Activated CD8-positive, alpha-beta memory T cell treated with anti-CD3 and anti-CD28 coated beads, Interleukin-2, amount 10 ng/mL, durations not matched to agents 7 days and 5 days (primary cell): ENCODE measurements at places on chromosomes 1 and 21. TPM values are rescaled to one million over a fixed set of nuclear protein-coding genes. Genes with fewer than 3 reads are reported as not detected.
A peak's percentile ranks its signal among the peaks of the same experiment; 100 is the strongest.

Gene LPAR3
- 0.37 TPM for total RNA-seq

Gene GBP7
- total RNA-seq: 0.18 TPM

Gene PCBP3
- 2.2 TPM for total RNA-seq

Gene MYBPH
- total RNA-seq: not detected

Gene MAB21L3
- not detected for total RNA-seq

Gene HMGCS2
- total RNA-seq: not detected

Gene DDX59
- 33.6 TPM for total RNA-seq

Gene C1orf115
- 0.12 TPM for total RNA-seq

GRCh38 chr1:154427173-154428139, 22.3 kb downstream of the IL6R start:
- no peak for DNase-seq
- no peak overlapping the region for H3K4me3 ChIP-seq
- H3K27ac ChIP-seq: no peak overlapping the region
- H3K36me3 ChIP-seq: no peaks in the 10 kb centered on the region

DNA sequence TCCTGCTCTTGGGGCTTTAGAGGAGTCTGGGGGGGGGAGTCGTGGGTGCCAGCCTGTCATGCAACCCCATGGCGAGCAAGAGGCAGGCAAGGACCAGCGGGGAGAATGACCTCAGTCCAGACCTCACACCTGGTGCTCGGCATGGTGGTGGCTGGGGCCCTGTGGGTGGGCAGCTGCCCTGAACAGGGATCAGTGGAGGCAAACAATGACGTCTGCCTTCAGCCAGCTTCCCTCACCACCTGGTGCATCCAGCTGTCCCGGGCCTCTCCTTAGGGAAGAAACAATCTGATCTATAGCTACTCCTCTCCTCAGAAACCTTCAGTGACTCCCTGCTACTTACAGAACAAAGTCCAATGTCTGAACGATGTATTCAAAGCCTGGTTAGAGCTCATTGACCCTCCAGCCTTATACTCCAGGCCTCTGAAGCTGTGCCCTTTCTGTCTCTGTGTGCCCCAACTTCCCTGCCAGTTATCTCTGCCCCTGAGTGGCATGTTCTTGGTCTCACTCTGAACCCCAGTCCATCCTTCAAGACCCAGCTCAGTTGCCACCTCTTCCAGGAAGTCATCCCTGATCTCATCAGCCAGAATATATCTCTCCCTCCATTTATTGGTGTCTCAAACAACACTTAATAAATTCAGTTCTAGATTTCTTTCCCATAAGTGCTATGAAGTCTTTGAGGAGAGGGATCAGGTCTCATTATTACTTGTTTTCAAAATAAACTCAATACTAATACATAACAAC, 6.6 kb downstream of the PADI2 start:
- H3K36me3 ChIP-seq: no peaks in the 10 kb centered on the region
- H3K4me3 ChIP-seq: no peak overlapping the region
- no peak for DNase-seq
- H3K27me3 ChIP-seq: peaks cover 32% of the 10 kb centered on the region
- H3K4me1 ChIP-seq: no peaks in the 10 kb centered on the region
- H3K27ac ChIP-seq: no peak overlapping the region

DNA sequence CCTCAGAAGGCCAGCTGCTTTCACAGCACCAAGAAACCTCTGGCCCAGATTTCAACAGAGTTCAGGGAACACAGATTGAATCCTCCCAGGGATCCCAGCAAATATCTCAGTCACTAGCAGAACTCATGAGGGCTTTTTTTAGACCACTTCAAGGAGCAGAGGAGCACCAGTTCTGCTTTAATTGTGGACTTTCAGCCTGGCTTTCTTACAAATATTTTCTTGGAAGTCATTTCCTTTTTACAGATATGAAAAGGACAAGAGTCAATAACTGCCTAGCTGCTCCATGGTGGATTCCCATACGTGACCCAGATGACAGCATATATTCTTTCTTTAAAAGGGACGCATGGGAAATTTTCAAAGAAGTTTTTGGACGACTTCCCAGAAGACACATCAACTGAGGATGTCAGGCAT, 6.4 kb upstream of the LRRC8B start:
- H3K4me1 ChIP-seq: peaks cover 13% of the 10 kb centered on the region
- H3K27me3 ChIP-seq: no peaks in the 10 kb centered on the region
- no peak overlapping the region for H3K4me3 ChIP-seq
- H3K27ac ChIP-seq: no peak overlapping the region

GRCh38 chr1:155777582-155777981, 79.4 kb downstream of the GON4L start:
- H3K4me3 ChIP-seq: no peak overlapping the region
- H3K27ac ChIP-seq: no peak overlapping the region
- H3K4me1 ChIP-seq: peaks cover 15% of the 10 kb centered on the region
- H3K36me3 ChIP-seq: peaks cover 52% of the 10 kb centered on the region
- DNase-seq: no peak
- no peaks in the 10 kb centered on the region for H3K27me3 ChIP-seq

DNA sequence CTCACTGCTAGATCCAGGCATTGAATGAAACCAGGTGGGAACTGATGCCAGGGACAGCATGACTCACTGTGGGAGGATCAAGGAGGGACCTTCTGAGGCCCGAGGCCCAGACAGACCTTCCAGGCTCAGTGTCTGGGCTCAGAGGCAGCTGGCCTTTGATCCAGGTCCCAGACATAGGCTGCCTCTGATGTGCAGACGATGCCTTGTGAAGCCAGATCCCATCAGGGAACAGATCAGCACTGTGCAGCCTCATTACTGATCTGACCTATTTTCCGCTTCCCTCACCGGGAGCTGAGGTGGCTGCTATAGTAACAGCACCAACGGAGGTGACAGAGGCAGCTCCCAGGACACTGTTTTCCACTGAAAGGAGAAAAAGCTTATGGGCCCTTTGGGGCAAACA, 399.5 kb downstream of the MATN1 start:
- H3K27me3 ChIP-seq: no peaks in the 10 kb centered on the region
- H3K36me3 ChIP-seq: no peaks in the 10 kb centered on the region
- H3K4me3 ChIP-seq: no peak overlapping the region
- no peak overlapping the region for H3K27ac ChIP-seq
- no peak for DNase-seq
- H3K4me1 ChIP-seq: no peaks in the 10 kb centered on the region

DNA sequence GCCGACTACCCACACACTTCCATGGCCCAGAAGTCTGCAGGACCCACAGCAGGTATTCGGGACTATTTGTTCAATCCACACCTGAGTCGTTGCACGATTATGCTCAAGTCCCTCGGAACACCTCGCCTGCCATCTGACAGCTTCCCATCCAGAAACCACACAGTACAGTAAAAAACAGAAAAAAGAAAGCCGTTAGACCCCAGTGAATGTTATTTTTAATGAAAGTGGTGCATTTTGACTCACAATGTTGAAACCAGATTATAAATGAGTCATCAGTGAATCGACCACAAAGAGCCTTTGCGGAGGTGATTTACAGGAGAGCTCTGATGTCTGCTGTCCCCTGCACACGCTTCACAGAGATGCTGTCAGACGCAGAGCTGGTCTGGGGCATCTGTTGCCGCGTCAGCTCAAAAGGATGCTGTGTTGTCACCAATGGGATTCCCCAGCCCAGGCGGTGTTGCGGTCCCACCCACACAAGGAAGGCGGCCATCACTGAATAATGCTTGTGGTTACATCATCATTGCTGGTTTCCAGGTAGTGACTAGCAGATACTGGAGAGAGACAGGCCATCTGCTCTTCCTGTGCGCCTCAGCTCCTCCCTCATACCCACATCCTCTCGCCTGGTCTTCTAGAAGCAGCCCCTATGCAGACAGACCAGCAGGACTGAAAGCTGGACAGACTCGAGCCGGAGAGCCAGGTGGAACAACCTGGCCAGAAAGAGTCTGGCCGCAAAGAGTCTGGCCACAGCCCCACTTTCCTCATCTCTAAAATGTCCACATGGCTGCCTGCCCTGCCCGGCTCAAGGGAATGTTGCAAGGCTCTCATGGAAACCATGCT, 116.8 kb downstream of the TOMM20 start:
- DNase-seq: peak; percentile 99
- H3K4me3 ChIP-seq: peak overlapping the region; percentile 46
- H3K36me3 ChIP-seq: peaks cover 54% of the 10 kb centered on the region
- H3K27me3 ChIP-seq: peaks cover 5% of the 10 kb centered on the region

DNA sequence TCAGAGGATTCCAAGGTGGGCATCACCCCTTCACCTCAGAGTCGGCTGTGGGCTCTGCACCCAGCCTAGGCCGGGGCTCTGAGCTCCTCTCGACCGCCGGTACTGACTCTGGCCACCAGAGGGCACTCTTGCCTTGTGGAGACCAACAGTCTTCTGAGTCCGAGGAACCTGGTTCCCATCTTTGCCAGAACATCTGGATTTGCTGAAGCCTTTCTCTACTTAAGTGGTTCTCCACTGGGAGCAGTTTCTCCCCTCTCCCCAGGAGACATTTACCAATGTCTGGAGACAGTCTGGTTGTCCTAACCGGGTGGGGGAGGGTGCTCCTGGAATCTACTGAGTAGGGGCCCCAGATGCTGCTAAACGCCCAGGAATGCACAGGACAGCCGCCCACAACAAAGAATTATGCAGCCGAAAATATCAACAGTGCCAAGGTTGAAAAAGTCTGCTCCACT, 9.4 kb downstream of the ETV3L start:
- DNase-seq: peak; percentile 89
- H3K27me3 ChIP-seq: peaks cover 2% of the 10 kb centered on the region
- no peaks in the 10 kb centered on the region for H3K36me3 ChIP-seq
- no peak overlapping the region for H3K27ac ChIP-seq
- H3K4me3 ChIP-seq: no peak overlapping the region

GRCh38 chr1:6634371-6635052, 9.8 kb downstream of the THAP3 start:
- H3K27me3 ChIP-seq: no peaks in the 10 kb centered on the region
- peaks cover 14% of the 10 kb centered on the region for H3K36me3 ChIP-seq
- DNase-seq: peak; percentile 54
- no peaks in the 10 kb centered on the region for H3K4me1 ChIP-seq
- no peak overlapping the region for H3K4me3 ChIP-seq

DNA sequence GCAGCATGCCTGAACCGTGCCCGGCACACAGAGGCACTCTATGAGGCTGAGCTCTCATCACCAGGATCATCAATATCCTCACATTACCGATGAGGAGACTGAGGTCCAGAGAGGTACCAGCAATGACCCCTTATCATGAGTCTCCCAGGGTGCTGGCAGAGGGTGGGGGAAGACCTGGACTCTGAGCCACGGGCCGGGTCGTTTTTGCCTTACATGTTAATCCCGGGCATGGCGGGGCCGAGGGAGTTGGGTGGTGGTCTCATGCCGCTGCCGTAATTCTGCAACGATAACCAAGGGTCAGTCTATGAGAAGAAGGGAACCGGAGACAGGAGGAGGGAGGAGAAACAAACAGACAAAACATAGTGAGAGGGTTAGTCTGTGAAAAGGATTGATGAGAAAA, 43.1 kb downstream of the MRPL37 start:
- no peak for DNase-seq
- no peak overlapping the region for H3K4me3 ChIP-seq
- peak overlapping the region; percentile 7 for H3K27ac ChIP-seq

GRCh38 chr1:159700312-159700711, 14.1 kb downstream of the CRP start:
- H3K27ac ChIP-seq: no peak overlapping the region
- H3K4me1 ChIP-seq: no peaks in the 10 kb centered on the region
- peaks cover 7% of the 10 kb centered on the region for H3K27me3 ChIP-seq
- no peak for DNase-seq
- H3K4me3 ChIP-seq: no peak overlapping the region

GRCh38 chr1:113811156-113811887, 954 bp downstream of the RSBN1 start:
- H3K4me3 ChIP-seq: peak overlapping the region; percentile 83
- no peaks in the 10 kb centered on the region for H3K27me3 ChIP-seq
- DNase-seq: no peak
- H3K27ac ChIP-seq: peak overlapping the region; percentile 92
- H3K4me1 ChIP-seq: peaks cover 28% of the 10 kb centered on the region
- peaks cover 32% of the 10 kb centered on the region for H3K36me3 ChIP-seq

GRCh38 chr1:227922501-227923352, 25.0 kb downstream of the WNT9A start:
- no peaks in the 10 kb centered on the region for H3K27me3 ChIP-seq
- H3K4me3 ChIP-seq: no peak overlapping the region
- H3K36me3 ChIP-seq: no peaks in the 10 kb centered on the region
- no peak overlapping the region for H3K27ac ChIP-seq
- no peak for DNase-seq
- no peaks in the 10 kb centered on the region for H3K4me1 ChIP-seq
